ENCODE measurements at places on chromosomes 4 and X. TPM values are rescaled to one million over a fixed set of nuclear protein-coding genes. Genes with fewer than 3 reads are reported as not detected.
A peak's percentile ranks its signal among the peaks of the same experiment; 100 is the strongest.

- DNase-seq = no peak
- H3K4me1 ChIP-seq = peaks cover 2% of the 10 kb centered on the region
- H3K36me3 ChIP-seq = no peaks in the 10 kb centered on the region
- H3K27ac ChIP-seq = no peak overlapping the region
- H3K4me3 ChIP-seq = no peak overlapping the region
- no peaks in the 10 kb centered on the region for H3K27me3 ChIP-seq
These were observed 13.8 kb downstream of the GALNT7 start for GRCh38 chr4:173182403-173182802.

GRCh38 chr4:176084769-176085168 lies 19.1 kb downstream of the WDR17 start:
- H3K4me1 ChIP-seq = peaks cover 3% of the 10 kb centered on the region
- H3K36me3 ChIP-seq = no peaks in the 10 kb centered on the region
- no peak overlapping the region for H3K4me3 ChIP-seq
- no peak for DNase-seq
- no peaks in the 10 kb centered on the region for H3K27me3 ChIP-seq
- H3K27ac ChIP-seq = no peak overlapping the region

GRCh38 chr4:150395872-150396271 lies 186.1 kb upstream of the MAB21L2 start:
- peaks cover 4% of the 10 kb centered on the region for H3K36me3 ChIP-seq
- no peaks in the 10 kb centered on the region for H3K4me1 ChIP-seq
- H3K27ac ChIP-seq = no peak overlapping the region

GRCh38 chr4:24328711-24329110 lies 255.6 kb downstream of the DHX15 start:
- H3K27ac ChIP-seq = peak overlapping the region; percentile 93
- no peaks in the 10 kb centered on the region for H3K36me3 ChIP-seq

DNA sequence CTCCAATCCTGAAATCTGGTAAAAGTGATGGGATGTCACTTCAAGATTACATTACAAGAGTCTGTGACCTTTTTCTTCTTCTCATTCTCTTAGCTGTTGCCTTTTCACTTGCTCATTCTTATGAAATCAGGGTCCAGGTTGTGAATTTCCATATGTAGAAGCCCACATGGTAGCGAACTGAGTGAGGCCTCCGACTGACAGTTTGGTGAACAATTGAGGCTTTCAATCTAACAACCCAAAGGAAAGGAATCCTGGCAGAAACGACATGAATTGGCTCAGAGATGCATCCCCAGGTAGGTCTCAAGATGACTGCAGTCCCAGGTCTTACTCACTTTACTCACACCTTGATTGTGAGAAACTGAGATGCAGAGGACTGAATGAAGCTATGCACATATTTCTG lies 203.4 kb upstream of the FAT4 start:
- H3K36me3 ChIP-seq = no peaks in the 10 kb centered on the region
- peaks cover 4% of the 10 kb centered on the region for H3K4me1 ChIP-seq
- H3K27me3 ChIP-seq = no peaks in the 10 kb centered on the region
- no peak overlapping the region for H3K4me3 ChIP-seq
- DNase-seq = no peak
- no peak overlapping the region for H3K27ac ChIP-seq

DNA sequence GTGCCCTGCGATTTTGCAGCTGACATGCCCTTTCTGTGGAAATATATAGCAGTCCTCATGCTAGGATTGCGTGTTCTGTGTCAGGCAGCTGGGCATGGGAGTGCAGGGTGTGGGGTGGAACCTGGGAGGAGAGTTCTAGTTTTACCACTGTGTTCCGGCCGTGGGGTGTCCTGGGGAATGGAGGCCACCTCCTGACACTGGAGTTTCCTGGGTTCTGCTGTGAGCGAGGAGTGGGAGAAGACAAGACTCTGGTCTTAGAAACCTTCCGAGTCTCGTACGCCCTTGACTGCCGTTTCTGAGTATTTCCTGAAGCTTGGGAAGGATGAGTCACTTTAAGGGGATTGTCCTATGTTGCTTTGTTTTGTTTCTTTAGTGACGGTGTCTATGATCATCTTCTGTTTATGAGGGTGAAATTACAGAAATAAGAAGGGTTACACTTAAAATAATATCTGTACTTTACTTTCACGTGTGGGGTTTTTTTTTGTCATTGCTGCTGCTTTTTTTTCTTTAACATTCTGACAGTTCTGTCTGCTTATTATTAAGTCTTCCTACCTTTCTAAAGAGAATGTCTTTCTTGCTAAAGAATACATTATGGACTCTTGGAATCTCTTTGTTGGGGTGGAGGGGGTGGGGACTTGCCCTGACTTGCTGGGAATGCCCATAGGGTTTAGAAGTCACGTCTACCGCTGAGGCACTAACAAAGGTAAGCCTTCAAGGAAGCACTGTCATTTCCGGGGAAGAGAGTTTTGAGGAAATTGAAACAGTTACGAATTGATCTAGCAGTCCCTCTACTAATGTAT lies 19.1 kb downstream of the CD99 start:
- peak; percentile 45 for DNase-seq
- H3K4me3 ChIP-seq = no peak overlapping the region
- peak overlapping the region; percentile 30 for H3K27ac ChIP-seq
- peaks cover 16% of the 10 kb centered on the region for H3K4me1 ChIP-seq
- no peaks in the 10 kb centered on the region for H3K36me3 ChIP-seq
- H3K27me3 ChIP-seq = no peaks in the 10 kb centered on the region

GRCh38 chr4:141153751-141154510 lies 20.7 kb upstream of the RNF150 start:
- H3K4me3 ChIP-seq = no peak overlapping the region
- no peaks in the 10 kb centered on the region for H3K36me3 ChIP-seq
- H3K4me1 ChIP-seq = no peaks in the 10 kb centered on the region
- H3K27me3 ChIP-seq = no peaks in the 10 kb centered on the region
- DNase-seq = no peak

DNA sequence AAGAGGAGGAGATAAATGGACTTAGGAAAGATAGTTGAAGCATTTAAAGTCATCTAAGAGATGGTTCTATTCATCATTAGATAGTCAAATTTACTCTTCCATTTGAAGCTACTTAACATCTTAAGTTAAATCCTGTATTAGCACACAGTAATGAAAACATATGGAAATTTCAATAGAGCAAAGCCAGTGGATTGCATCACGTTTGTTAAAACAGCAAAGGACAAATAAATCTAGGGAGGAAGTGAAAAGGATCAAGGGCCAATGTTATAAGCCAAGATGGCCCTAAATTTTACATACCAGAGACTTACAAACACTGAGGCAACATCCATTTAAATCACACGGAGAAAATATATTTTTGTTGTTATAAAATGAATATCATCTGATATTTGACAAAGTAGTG lies 602.8 kb downstream of the INPP4B start:
- no peak overlapping the region for H3K4me3 ChIP-seq
- H3K27ac ChIP-seq = no peak overlapping the region
- no peaks in the 10 kb centered on the region for H3K27me3 ChIP-seq
- no peaks in the 10 kb centered on the region for H3K4me1 ChIP-seq
- DNase-seq = no peak

GRCh38 chrX:1391370-1391706 lies 575 bp downstream of the SLC25A6 start:
- H3K27ac ChIP-seq = no peak overlapping the region
- peaks cover 6% of the 10 kb centered on the region for H3K36me3 ChIP-seq
- peak overlapping the region; percentile 92 for H3K4me3 ChIP-seq
- H3K4me1 ChIP-seq = peaks cover 19% of the 10 kb centered on the region
- H3K27me3 ChIP-seq = no peaks in the 10 kb centered on the region

DNA sequence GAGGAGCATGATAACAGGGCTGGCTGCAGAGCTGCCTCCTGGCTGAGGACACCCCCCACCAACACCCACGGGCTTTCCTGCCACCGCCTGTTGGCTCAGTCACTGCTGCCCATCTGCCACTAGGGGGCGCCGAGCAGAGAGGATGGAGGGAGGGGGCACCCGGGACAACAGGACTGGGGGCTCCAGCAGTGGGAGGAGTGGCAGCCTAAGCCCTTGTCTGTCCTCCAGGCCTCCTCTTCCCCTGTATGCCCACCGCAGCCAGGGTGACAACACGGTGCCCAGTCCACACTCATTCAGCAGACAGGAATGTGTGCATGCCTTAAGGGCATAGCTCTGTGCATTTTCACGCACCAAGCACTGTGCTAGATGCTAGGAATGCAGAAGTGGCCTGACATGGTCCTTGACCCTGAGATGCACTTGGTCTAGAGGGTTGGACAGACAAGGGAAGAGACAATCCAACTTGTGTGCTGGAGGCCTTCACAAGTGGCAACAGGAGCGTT lies 149.9 kb downstream of the AMMECR1 start:
- peak; percentile 63 for DNase-seq
- H3K4me3 ChIP-seq = no peak overlapping the region
- no peak overlapping the region for H3K27ac ChIP-seq
- H3K4me1 ChIP-seq = no peaks in the 10 kb centered on the region
- no peaks in the 10 kb centered on the region for H3K27me3 ChIP-seq

- no peak for DNase-seq
- H3K4me1 ChIP-seq = no peaks in the 10 kb centered on the region
- H3K36me3 ChIP-seq = no peaks in the 10 kb centered on the region
- H3K27me3 ChIP-seq = no peaks in the 10 kb centered on the region
These were observed 409.2 kb downstream of the TLL1 start for GRCh38 chr4:166282081-166282770.

DNA sequence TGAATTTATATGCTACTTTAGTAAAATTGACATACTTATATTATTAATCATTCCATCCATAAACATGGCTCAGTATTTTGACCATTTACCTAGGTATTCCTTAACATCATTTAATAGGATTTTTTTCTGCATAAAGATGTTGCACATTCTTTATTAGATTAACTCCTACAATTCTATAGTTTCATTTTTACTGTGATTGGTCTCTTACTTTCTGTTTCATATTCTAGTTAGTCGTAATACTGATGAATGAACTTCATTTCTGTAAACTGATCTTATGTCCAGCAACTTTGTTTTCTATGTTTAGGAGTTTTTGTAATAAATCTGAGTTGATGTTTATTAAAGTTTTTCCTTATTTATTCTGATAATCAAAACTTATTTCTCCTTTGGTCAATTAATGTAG lies 278.2 kb upstream of the CXXC4 start:
- no peak for DNase-seq
- no peaks in the 10 kb centered on the region for H3K36me3 ChIP-seq
- peaks cover 27% of the 10 kb centered on the region for H3K27me3 ChIP-seq
- H3K4me1 ChIP-seq = peaks cover 9% of the 10 kb centered on the region
- no peak overlapping the region for H3K4me3 ChIP-seq

GRCh38 chrX:54430519-54430918 lies 9.7 kb upstream of the TSR2 start:
- no peak overlapping the region for H3K27ac ChIP-seq
- no peaks in the 10 kb centered on the region for H3K4me1 ChIP-seq
- DNase-seq = no peak

- no peaks in the 10 kb centered on the region for H3K4me1 ChIP-seq
- no peak overlapping the region for H3K27ac ChIP-seq
- H3K27me3 ChIP-seq = no peaks in the 10 kb centered on the region
- no peaks in the 10 kb centered on the region for H3K36me3 ChIP-seq
- no peak overlapping the region for H3K4me3 ChIP-seq
These were observed 87.0 kb downstream of the SPCS3 start for GRCh38 chr4:176406736-176407135.

- no peaks in the 10 kb centered on the region for H3K27me3 ChIP-seq
- peak overlapping the region; percentile 34 for H3K27ac ChIP-seq
- no peaks in the 10 kb centered on the region for H3K36me3 ChIP-seq
- H3K4me3 ChIP-seq = no peak overlapping the region
- DNase-seq = no peak
- no peaks in the 10 kb centered on the region for H3K4me1 ChIP-seq
These were observed 31.6 kb downstream of the UBE2K start for GRCh38 chr4:39729557-39729956.

DNA sequence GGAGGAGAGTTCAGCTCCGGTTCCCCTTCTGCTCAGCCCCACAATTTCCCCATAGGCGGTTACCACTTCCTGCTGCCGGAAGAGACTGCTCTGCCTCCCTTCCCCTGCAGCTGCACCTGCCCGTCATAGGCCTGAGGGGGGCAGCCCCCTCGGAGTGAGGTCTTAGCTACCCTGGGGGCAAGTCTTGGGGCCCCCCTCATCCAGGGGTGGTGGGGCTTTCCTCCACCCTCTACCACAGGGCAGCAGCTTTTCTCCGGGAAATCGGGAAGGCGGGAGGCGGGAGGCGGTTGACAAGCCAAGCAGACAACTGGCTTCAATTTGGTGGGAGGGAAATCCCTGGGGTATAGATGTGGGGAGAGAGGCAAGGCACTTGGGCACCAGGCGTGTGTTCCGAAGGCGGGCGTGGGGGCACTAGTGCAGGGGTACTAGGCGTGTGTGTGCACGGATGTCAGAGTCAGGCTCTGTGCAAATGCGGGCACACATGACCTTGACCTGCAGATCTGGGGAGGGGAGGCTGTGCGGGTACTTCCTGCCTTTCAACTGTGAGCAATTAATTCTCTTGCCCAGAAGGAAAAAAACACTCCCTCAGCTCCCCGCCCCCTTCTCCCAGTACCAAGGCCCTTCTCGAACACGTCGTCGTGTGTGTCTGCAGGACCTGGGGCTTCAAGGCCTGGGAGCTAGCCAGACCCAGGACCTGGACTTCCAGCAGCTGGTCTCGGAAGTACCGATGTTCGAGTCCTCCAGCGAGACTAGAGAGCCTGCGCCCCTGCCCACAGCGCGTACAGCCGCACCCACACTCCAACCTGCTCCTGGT lies 1.0 kb upstream of the ARHGAP4 start:
- H3K36me3 ChIP-seq = no peaks in the 10 kb centered on the region
- H3K27me3 ChIP-seq = peaks cover 10% of the 10 kb centered on the region
- H3K27ac ChIP-seq = peak overlapping the region; percentile 92
- H3K4me1 ChIP-seq = peaks cover 8% of the 10 kb centered on the region
- DNase-seq = peak; percentile 31

- no peaks in the 10 kb centered on the region for H3K27me3 ChIP-seq
- H3K4me1 ChIP-seq = no peaks in the 10 kb centered on the region
These were observed at the start of gene PHKA2 for GRCh38 chrX:18983666-18984380. PHKA2 (minus strand) TSS chrX:18984114; CDS start chrX:18983932, 182 bp downstream.

GRCh38 chrX:20654596-20655106 lies 387.9 kb upstream of the RPS6KA3 start:
- no peaks in the 10 kb centered on the region for H3K4me1 ChIP-seq
- H3K4me3 ChIP-seq = no peak overlapping the region
- DNase-seq = no peak

DNA sequence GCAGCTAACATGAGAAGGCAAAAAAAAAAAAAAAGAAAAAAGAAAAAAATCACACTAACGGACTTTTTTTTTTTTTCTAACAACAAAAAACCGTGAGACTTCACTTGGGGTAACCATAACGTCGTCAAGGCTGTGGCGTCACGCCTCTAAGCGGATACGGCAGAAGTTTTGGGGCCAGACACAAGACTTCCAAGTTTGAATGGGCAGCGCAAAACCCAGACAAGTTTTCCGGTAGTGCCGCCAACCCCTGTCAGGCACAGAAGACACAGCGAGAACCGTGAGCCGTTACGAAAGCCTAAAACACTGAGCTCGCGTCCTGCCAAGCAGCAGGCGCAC lies 556 bp upstream of the SMARCA5 start:
- peak overlapping the region; percentile 97 for H3K27ac ChIP-seq
- H3K4me3 ChIP-seq = peak overlapping the region; percentile 92
- H3K4me1 ChIP-seq = peaks cover 9% of the 10 kb centered on the region
- DNase-seq = no peak

Gene HS3ST1
- total RNA-seq = not detected

Gene CYSLTR1
- not detected for total RNA-seq

Gene EGFL6
- 1.2 TPM for total RNA-seq

Gene PITX2
- 0.59 TPM for total RNA-seq

Gene SH2D1A
- total RNA-seq = not detected

Gene PRMT9
- 16.8 TPM for total RNA-seq

Gene CENPE
- 55.7 TPM for total RNA-seq

Data from neural progenitor cell (in vitro differentiated cells).